ENCODE measurements at places on chromosomes 6 and 20.

GRCh38 chr6:57434944-57435343, 117.5 kb downstream of the PRIM2 start:
- DNase-seq: no peak

- DNase-seq: no peak
Measured at GRCh38 chr6:93222071-93222851, 197.1 kb downstream of the EPHA7 start.

- DNase-seq: peak; percentile 22
Measured at GRCh38 chr6:169955731-169956437, 204.5 kb downstream of the ERMARD start.

DNA sequence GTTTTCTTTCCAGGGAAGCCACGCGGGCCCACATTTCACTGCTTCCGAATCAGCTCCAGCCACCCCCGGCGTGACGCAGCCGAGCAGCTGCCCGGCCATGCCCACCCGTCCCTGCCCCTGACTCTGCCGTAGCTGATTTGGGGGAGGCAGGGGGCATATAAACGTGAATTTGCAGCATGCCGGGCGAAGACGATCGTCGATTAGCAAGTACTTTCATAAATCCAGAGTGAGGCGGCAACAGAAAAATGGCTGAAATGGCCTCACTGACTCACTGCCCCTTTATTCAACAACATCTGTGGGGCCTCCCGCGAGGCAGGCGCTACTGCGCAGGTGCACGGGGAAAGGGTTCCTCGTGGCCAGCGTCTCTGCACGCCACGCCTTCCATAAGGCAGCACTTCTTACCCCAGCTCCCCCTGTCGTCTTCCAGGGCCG, 118.0 kb downstream of the DLL1 start:
- DNase-seq: peak; percentile 4

- DNase-seq: no peak
Measured at GRCh38 chr6:92069781-92070180, 1349.6 kb downstream of the EPHA7 start.

DNA sequence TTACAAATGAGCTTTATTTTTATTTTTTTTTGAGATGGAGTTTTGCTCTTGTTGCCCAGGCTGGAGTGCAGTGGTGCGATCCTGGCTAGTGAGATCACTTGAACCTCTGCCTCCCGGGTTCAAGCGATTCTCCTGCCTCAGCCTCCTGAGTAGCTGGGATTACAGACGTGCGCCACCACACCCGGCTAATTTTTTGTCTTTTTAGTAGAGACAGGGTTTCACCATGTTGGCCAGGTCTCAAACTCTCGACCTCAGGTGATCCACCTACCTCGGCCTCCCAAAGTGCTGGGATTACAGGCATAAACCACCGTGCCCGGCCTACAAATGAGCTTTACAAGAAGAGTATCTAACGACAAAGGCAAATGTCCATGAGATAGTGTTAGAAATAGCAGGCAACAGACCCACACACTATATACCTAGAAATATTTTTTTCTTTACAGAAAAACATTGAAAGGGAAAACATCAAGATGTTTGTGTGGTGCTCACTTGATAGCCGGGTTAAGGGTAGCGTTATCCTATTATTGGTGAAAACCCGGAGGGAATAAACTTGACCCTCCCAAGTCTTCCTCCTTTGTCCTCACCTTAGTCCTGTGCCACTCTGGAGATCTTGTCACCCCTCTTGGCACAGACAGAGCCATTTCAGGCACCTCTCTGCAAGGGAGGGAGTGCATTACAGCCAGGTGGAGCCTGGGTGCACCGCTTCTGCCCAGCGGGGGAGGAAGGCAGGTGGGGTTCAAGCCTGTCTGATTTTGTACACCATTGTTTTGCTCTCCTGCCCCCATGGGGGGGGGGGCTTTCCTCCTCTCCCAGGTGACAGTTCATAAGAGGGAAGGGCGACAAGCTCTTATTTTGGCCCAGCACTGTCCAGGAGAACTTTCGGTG, 21.0 kb upstream of the AVP start:
- no peak for DNase-seq

DNA sequence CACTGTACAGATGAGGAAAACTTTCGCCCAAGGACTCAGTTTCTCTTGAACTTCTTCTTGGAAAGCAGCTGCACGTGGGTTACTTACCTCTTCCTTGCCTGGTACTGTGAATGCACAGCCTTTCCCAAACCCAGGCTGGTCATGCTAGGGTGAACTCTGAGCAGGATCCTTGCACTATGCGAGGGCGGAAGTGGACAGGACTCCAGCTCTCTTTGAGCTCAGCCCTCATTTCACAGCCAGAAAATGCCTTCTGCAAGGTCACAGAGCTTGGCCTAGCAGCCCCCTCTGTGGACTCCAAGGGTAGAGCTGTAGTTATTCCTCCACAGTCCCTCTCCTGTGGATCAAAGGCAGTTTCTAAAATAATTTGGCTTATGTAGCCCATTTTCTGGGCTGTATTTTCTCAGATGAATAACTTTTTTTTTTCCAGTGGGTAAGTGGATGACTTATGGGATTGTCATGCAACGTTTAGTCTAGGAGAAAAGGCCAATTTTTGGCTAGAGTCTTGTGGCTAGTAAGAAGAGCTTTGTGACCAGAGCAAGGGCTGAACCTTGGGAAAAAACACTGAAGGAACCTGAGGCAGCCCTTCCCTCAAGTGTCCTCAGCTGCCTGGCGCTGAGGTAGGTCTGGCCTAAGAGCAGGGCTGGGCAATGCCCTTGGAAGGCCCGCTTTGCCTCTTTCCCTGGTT, 172.7 kb downstream of the SCP2D1 start:
- no peak for DNase-seq

DNA sequence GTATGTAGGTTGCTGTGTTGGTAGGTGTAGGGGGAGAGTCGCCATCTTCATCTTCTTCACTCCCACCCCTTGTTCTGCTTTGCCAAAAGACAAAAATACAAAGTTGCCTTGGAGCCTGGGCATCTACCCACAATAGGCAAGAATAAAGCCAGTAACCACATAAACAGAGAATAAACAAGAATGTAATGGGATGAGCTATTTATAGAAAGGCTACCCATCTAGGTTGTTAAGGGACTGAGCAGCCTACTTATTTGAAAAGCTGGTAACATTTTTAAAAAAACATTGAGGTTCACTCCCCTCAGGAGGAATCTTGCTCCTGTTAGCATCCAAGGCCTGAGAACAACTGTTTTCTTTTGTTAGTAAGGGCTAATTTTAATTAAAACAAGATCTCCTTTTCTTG, 301.4 kb upstream of the STXBP5 start:
- no peak for DNase-seq

DNA sequence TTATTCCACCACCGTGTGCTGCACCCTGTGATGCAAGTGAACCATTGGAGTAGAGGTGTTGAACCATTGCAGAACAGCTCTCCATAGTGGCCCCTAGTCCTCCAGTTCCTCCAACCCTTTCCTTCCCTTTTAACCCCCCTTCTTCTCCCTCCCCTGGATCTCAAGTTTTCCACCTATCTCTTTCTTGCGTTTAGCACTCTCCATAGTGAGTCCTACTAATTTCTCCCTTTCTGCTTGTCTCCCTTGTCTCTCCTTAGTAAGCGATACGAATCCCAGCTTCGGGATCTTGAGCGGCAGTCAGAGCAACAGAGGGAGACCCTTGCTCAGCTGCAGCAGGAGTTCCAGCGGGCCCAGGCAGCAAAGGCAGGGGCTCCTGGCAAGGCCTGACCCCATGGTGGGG, 1.1 kb downstream of the PFDN6 start:
- DNase-seq: no peak

- DNase-seq: no peak
Measured at GRCh38 chr20:37350649-37351574, 5.0 kb downstream of the SRC start.

GRCh38 chr6:71599359-71599758, 287.0 kb upstream of the RIMS1 start:
- DNase-seq: no peak

- DNase-seq: peak; percentile 48
Measured at GRCh38 chr6:168956884-168957730, 296.5 kb downstream of the THBS2 start.

GRCh38 chr6:75147512-75147911, 58.3 kb downstream of the COL12A1 start:
- DNase-seq: no peak

GRCh38 chr6:148250975-148251685, 91.5 kb upstream of the SASH1 start:
- DNase-seq: no peak

Data from CD4-positive, alpha-beta T cell treated with Interleukin-15 for 1 hour (primary cell).